Hippocampal formation (tissue), 2 donors: ENCODE measurements at places on chromosomes 11 and 22.

- no peak for DNase-seq
These were observed 3.7 kb downstream of the POLR2F start for GRCh38 chr22:37957232-37957631.

GRCh38 chr11:115458877-115459276 is 45.3 kb downstream of the CADM1 start:
- DNase-seq, result peak; percentile 25

DNA sequence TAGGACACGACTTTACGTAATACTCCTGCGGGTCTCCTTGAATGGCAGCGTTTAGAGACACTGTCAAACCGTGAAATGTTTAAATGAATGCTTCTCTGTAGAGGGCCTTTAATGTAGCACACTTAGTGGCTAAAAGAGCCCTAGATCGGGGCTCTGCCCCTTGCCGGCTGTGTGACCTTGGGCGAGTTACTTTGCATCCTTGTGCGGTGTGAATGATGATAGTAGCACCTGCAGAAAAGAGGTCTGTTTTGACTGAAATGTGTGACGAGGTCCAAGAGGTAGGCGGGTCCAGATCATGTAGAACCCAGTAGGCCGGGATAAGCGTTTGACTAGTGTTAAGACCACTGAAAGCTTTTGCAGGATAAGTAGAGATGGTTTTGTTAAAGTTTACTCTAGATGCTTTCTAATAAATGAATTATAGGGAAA is 866 bp downstream of the MED17 start:
- peak; percentile 22 for DNase-seq

DNA sequence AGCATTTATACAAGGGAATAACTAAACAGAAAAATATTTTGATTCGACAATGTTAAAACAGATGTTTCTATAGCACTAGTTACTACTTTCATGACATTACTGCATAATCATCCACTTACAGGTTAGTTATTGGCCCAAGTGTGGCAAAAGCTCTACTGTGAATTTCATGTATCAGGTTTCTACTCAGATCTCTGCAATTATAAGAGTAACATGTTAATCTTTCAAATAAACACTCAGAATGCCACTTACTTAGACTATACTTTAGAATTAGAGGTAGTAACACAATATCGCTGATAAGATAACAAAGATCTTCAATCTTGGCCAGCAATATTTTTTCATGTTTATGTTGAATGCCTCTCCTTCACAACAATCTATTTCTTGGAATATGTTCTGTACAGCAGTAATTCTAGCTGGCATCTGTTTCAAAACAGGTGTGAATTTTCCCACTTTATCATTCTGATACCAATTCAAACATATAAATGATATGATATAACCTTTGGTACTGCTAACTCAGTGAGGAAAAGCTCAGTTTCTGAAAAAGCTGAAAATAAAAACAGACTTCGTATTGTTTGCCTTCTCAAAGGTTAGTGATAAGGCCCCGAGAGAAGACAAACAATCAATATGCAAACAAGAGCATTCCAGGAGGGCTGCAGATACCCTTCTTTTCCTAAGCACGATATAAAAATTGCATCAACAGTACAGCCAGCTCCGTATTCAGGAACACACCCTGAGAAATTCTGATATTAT is 11.0 kb upstream of the CCDC34 start:
- no peak for DNase-seq

- peak; percentile 78 for DNase-seq
These were observed 4.4 kb downstream of the TMEM258 start for GRCh38 chr11:61787928-61788491.

DNA sequence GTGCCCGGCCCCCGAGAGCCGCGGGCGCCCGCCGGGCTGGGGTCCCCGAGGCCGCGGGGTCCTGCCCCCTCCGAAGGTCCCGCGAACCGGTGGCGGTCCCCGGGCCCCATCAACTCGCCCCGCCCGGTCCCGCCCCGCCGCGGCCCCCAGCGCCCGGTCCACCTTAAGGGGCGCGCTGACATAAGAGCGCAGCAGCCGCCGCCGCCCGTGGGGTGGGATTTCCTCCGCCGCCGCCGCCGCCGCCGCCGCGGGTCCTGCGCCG is at the start of gene ZDHHC8:
ZDHHC8 (plus strand) TSS at position 208 of the 262 bp plus-strand sequence. CDS start 144 bp downstream, outside the sequence.
- DNase-seq, result no peak

- DNase-seq, result no peak
These were observed 10.8 kb downstream of the ST14 start for GRCh38 chr11:130170345-130170744.

- no peak for DNase-seq
These were observed 1225.9 kb upstream of the CNTN5 start for GRCh38 chr11:97794876-97795275.

DNA sequence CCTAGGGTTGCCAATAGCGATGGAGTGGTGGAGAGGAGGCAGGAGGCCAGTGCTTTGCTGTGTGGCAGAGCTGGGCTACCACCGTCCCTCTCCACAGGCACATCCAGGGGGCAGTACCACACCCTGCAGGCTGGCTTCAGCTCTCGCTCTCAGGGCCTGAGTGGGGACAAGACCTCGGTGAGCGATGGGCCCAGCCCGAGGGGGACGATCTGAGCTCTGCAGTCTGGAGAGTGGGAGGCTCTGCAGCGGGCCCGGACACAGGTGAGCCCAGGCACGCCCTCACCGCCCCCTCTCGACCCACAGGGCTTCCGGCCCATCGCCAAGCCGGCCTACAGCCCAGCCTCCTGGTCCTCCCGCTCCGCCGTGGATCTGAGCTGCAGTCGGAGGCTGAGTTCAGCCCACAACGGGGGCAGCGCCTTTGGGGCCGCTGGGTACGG is 2.5 kb downstream of the PKP3 start:
- no peak for DNase-seq

DNA sequence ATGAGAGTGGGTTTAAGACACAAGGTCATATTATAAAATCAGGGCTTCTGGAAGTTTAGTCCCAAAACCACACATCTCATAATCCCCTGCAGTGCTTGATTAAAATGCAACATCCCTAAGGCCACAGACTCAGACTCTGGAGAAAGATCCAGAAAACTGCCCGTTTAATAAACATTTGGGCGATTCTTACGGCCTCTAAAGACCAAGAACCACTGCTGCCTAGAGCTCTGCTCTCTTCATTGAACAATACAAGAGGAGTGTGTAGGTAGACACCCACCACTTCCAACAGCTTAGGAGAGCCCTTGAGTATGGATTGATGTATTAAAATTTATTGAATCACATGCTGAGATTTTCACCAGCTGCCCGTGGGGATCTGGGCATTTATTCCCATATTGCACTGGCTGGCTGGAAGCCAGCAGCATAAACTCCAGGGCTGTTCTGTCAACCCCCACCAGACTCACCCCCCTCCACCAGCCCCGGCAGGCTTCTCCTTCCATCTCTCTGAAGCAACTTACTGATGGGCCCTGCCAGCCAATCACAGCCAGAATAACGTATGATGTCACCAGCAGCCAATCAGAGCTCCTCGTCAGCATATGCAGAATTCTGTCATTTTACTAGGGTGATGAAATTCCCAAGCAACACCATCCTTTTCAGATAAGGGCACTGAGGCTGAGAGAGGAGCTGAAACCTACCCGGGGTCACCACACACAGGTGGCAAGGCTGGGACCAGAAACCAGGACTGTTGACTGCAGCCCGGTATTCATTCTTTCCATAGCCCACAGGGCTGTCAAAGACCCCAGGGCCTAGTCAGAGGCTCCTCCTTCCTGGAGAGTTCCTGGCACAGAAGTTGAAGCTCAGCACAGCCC is 749 bp upstream of the BEST1 start:
- peak; percentile 95 for DNase-seq

GRCh38 chr22:24440270-24440717 is 12.9 kb downstream of the ADORA2A start:
- DNase-seq, result no peak

DNA sequence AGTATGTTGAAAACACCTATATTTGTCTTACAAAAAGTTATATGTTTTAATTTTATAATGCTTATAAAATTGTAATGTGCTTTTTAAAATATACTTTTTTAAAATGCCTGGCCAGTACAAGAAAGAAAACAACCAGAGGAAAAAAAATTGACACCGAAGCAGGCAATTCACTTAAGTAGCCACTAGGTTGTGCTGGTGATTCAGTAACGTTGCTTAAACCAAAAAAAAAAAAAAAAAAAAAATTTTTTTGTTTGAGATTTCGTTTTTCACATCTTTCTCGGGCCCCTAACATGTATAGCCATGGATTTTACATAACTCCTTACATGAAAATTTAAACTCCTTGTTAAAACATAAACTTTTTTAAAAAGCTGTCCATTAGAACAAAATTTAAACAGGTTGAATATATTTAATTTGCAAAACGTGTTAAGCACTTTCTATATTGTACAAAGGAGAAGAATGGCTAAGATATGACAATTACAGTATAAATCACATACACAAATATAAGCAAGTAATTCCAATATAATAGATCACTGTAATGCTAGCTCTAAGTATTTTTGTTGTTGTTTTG is 9.2 kb downstream of the OR8B4 start:
- no peak for DNase-seq

DNA sequence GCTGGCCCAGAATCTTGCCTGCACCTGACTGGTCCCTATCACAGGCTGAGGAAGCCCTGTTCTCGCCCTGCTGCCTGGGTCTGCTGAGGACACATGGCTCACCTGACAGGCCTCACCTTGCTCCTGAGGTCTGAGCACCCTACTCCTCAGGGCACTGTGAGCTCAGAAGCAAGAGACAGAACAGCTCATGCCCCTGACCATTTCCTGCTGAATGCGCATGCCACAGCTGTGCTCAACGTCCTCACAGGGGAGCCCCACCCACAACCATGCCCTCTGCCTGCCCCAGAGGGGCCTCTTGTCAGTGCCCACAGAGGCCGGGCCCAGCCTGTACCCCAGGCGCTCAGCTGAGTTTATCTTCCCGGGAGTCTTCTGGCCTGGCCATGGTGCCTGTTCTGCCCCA is 2.8 kb upstream of the TSPO start:
- DNase-seq, result no peak

GRCh38 chr11:134037046-134037908 is 31.6 kb upstream of the JAM3 start:
- DNase-seq, result peak; percentile 23

GRCh38 chr11:86957976-86958646 is 2.9 kb upstream of the FZD4 start:
- no peak for DNase-seq

DNA sequence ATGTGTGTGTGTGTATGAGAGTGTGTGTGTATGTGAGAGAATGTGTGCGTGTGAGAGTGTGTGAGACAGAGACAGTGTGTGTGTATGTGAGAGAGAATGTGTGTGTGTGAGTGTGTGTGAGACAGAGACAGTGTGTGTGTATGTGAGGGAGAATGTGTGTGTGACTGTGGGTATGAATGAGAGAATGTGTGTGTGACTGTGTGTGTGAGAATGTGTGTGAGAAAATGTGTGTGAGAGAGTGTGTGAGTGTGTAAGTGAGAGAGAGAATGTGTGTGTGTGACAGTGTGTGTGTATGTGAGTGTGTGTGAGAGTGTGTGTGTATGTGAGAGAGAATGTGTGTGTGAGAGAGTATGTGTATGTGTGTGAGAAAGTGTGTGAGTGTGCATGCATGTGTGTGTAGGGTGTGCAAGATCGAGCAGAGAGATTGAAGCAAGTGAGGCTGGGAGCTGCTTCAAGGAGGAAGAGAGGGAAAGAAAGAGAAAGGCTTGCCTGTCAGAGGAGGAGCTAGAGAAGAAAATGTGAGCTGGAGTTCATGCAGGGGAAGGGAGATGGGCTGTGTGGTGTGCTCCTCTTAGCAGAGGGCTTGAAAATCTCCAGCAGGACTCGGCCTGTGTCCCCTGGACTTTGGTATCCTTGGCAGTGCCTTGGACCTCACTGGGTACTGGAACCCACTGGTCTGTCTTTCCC is 27.7 kb upstream of the TP53I11 start:
- DNase-seq, result no peak

GRCh38 chr11:2360081-2360642 is 16.9 kb upstream of the CD81 start:
- DNase-seq, result no peak

- DNase-seq, result no peak
These were observed 34.1 kb downstream of the CSNK2A3 start for GRCh38 chr11:11318961-11319360.

DNA sequence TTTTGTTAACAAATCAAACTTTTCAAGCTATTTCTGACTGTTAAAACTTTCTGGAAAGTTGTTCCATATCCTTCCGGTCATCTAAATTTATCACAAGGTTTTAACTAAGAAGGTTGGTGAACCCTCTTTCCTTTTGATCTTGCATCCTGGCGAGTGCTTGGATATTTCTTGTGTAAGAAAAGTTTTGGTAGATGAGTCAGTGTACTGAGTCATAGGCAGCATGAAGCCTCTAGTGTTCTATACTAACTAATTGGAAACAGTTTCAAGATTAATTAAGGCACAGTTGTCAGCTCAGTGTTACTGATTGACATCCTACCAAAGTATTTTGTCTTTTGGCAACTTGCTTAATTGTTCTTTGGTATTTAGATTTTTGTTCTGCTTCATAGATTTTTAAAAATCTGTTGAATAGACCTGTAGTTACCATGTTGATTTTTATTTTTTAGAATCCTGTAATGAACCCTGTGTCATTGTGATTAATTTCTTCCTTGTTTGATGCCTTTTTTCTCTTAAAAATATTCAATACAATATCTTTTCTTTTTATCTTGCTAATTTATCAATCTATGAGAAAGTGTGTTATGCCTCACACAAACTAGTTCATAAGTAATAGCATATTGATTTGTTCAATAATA is 38.0 kb downstream of the METTL15 start:
- no peak for DNase-seq
